Activated T-helper 17 cell treated with anti-CD3 and anti-CD28 coated beads, Interleukin-2, amount 50 U/mL, for 72 hours (primary cell): ENCODE measurements at places on chromosomes 6 and 20.

DNA sequence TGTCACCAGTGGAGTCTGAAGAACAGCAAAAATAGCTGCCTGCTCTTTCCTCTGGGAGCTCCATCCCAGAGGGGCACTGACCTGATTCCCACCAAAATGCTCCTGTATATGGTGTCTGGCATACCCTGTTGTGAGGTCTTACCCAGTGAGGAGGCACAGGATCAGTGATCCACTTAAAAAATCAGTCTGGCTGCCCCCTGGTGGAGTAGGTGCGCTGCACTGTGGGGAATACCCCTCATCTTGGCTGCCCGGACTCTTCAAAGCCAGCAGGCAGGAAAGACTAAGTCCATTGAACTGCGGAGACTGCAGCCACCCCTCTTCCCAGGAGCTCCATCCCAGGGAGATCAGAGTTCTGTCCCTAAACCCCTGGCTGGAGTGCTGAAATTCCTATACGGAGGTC lies 230.9 kb upstream of the HTR1E start:
- H3K27me3 ChIP-seq = no peaks in the 10 kb centered on the region
- no peak overlapping the region for H3K4me3 ChIP-seq
- no peaks in the 10 kb centered on the region for H3K36me3 ChIP-seq
- no peaks in the 10 kb centered on the region for H3K4me1 ChIP-seq

- no peak overlapping the region for H3K4me3 ChIP-seq
- peaks cover 10% of the 10 kb centered on the region for H3K27me3 ChIP-seq
- H3K4me1 ChIP-seq = no peaks in the 10 kb centered on the region
- no peak overlapping the region for H3K27ac ChIP-seq
- ATAC-seq = no peak
Measured at GRCh38 chr6:97459986-97460385, 177.0 kb upstream of the MMS22L start.

GRCh38 chr6:105320271-105320670 lies 82.6 kb downstream of the PREP start:
- no peak for ATAC-seq
- no peak overlapping the region for H3K4me3 ChIP-seq
- peaks cover 84% of the 10 kb centered on the region for H3K36me3 ChIP-seq
- no peaks in the 10 kb centered on the region for H3K27me3 ChIP-seq
- H3K4me1 ChIP-seq = no peaks in the 10 kb centered on the region

GRCh38 chr6:10520468-10520867 lies 683 bp upstream of the GCNT2 start:
- H3K4me1 ChIP-seq = no peaks in the 10 kb centered on the region
- H3K4me3 ChIP-seq = no peak overlapping the region
- peaks cover 8% of the 10 kb centered on the region for H3K27me3 ChIP-seq
- H3K36me3 ChIP-seq = no peaks in the 10 kb centered on the region
- no peak overlapping the region for H3K27ac ChIP-seq

DNA sequence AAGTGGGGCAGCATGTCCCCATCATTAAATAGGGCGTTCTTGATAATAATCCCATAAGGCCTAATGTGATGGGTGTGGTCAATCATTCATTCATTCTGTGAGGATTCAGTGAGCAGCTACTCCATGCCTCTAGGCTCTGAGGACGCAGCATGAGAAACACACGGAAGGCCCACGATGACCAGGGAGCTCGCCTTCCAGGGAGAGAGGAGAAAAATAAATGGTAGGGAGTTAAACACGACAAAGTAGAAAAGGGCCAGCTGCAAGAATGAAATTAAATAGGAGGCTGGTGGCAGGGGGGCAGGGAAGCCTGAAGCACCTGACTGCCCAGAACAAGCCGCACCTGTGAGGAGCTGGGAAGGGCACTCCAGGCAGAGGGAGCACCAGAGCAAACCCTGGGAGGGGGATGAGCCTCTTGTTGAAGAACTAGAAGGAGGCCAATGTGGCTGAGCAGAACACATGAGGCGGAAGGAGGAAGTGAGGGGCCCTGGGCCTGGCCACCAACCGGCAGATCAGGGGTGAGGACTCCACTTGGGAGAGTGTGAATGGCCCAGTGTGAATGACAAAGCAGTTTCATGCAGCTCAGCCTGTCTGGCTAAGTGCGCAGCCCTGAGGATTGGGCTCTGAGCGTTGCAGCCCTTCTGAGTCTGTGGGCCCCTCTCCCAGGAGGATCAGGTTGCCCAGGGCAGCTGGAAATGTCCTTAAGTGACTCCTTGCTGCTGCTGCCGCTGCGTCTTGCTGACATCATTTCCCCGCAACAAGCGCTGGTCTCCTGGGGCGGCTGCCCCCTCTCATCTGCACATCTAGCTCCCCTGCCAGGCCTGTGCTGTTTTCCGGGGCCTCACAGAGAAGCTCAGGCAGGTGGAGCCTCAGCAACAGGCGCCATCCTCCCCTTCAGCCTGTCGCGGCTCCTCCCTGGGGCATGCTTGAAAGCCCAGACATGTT lies 99.9 kb downstream of the CDH26 start:
- H3K27me3 ChIP-seq = no peaks in the 10 kb centered on the region
- peaks cover 30% of the 10 kb centered on the region for H3K4me1 ChIP-seq
- H3K4me3 ChIP-seq = peak overlapping the region; percentile 84
- H3K27ac ChIP-seq = peak overlapping the region; percentile 63
- ATAC-seq = peak; percentile 25

DNA sequence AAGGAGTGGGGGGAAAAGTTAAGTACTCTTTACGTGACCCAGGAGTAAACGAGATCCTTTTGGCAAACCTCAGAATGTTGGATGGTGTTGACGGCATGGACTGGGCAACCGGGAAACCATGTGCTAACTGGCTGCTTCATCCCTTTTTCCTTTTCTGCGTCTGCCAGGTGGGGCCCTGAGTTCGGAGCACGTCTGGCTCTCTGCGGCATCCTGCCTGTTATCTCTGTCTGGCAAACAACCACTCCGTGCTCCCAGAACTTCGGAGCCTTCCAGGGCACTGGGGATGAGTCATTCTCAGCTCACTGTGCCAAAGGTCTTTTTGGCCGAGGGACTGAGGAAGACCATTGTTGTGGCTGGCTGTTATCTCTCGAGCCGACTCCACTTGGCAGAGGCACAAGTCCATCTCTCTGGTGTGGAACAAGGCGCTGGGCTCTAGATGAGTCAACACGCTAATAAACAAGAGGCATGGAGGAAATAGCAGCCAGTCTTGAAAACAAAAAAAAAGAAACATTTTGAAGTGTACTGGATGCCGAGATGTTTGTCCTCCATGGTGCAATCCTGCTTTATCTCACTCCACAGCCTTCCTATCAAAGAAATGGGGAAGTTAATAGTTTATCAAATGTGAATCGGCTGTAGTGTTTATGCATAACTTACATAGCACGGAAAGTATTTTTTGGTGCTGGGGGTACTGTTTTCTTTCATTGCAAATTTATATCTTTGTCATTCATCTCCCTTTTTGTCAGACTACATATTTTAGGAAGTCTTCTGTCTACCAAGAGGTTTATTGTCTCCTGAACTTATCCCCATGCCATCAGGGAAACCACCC lies 64.6 kb upstream of the TXNDC5 start:
- H3K4me3 ChIP-seq = no peak overlapping the region
- H3K27me3 ChIP-seq = peaks cover 12% of the 10 kb centered on the region
- no peak for ATAC-seq
- H3K36me3 ChIP-seq = no peaks in the 10 kb centered on the region
- no peaks in the 10 kb centered on the region for H3K4me1 ChIP-seq

DNA sequence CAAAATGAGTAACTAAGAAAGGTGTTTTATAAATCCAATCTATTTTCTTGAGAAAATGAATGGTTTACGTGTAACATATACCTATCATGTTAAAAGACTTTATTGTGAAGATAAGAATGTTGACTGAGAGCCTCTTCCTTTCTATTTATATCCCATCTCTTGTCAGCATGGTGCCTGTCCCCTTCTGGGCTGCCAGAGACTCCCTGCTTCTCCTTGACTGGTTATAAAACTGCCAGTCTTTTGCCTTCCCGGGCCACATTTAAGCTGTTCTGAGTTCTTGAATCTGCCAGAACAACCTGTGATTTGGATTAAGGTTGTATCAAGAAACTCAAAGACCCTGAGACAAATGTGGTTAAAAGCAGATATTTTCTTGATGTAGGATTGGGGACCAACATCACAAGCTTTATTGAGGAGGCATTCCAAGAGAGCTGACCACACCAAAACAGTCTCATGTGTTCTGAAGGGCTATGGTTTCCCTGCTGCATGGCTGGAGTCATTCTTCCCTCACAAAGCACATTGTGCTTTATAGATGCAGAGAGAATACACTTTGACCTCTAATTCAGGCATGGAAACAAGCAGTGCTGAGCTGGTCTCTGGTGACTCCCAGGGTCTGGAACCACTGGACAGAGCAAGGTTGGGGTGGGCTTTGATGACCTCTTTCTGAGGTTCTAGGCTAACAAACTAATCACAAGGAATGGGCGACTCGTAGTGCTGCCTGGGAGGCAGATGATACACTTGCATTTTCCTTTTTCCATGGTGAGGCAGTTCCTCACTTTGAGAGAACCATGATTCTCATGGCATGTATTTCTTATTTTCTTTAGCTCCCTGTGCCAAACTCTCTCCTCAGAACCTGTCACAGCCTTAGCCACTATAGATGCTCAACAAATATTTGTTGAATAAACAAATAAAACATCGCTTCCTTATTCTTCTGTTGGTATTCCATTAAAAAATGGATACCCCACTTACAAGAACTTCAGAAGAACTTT lies 205.0 kb upstream of the PREP start:
- H3K27ac ChIP-seq = no peak overlapping the region
- peaks cover 2% of the 10 kb centered on the region for H3K27me3 ChIP-seq
- no peak overlapping the region for H3K4me3 ChIP-seq
- no peaks in the 10 kb centered on the region for H3K4me1 ChIP-seq
- no peaks in the 10 kb centered on the region for H3K36me3 ChIP-seq

GRCh38 chr20:50194422-50194830 lies 3.8 kb downstream of the CEBPB start:
- H3K4me3 ChIP-seq = no peak overlapping the region
- H3K27me3 ChIP-seq = no peaks in the 10 kb centered on the region
